Spleen (tissue), 13 donors: ENCODE measurements at places on chromosomes 6 and 20. TPM values are rescaled to one million over a fixed set of nuclear protein-coding genes. Genes with fewer than 3 reads are reported as not detected.

Gene HLA-DRB1
- polyA plus RNA-seq: 729 TPM

Gene BTNL2
- not detected for polyA plus RNA-seq

Gene CALHM4
- not detected for polyA plus RNA-seq

Gene TFAP2C
- polyA plus RNA-seq: not detected

Gene SLC16A10
- polyA plus RNA-seq: 1.3 TPM

Gene PEX6
- 25.5 TPM for polyA plus RNA-seq

Gene RMND1
- 13.1 TPM for polyA plus RNA-seq

Gene CAP2
- polyA plus RNA-seq: 1.8 TPM

Gene SLC17A1
- not detected for polyA plus RNA-seq

GRCh38 chr6:131399433-131399832 lies 173.6 kb upstream of the ARG1 start:
- no peaks in the 10 kb centered on the region for H3K27me3 ChIP-seq
- no peak overlapping the region for H3K27ac ChIP-seq
- no peaks in the 10 kb centered on the region for H3K36me3 ChIP-seq
- H3K4me3 ChIP-seq: no peak overlapping the region
- no peaks in the 10 kb centered on the region for H3K4me1 ChIP-seq
- no peak for DNase-seq

DNA sequence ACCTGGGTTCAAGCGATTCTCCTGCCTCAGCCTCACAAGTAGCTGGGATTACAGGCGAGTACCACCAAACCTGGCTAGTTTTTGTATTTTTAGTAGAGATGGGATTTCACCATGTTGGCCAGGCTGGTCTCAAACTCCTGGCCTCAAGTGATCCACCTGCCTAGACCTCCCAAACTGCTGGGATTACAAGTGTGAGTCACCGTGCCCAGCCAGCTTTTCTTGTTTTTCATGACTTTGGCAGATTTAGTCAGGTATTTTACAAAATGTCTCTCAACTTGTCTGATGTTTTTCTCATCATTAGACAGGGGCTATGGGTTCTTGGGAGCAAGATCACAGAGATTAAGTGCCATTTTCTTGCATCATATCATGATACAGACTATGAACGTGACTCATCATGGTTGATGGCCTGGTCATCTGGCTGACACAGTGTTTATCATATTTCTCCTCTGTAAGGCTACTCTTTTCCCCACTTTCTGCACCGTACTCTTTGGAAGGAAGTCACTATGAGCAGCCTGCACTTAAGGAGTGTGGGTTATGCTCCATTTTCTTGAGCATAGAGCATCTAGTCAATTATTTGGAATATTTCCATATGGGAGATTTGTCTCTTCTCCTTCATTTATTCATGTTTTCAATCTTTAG lies 67.8 kb downstream of the RNF182 start:
- H3K4me3 ChIP-seq: no peak overlapping the region
- H3K27ac ChIP-seq: no peak overlapping the region

GRCh38 chr6:30643656-30644055 lies 3.3 kb upstream of the C6orf136 start:
- H3K27me3 ChIP-seq: no peaks in the 10 kb centered on the region
- H3K4me3 ChIP-seq: no peak overlapping the region
- peaks cover 49% of the 10 kb centered on the region for H3K4me1 ChIP-seq
- peaks cover 9% of the 10 kb centered on the region for H3K36me3 ChIP-seq
- DNase-seq: no peak

GRCh38 chr6:94144807-94145206 lies 725.4 kb upstream of the EPHA7 start:
- no peak overlapping the region for H3K27ac ChIP-seq
- no peaks in the 10 kb centered on the region for H3K36me3 ChIP-seq
- H3K27me3 ChIP-seq: no peaks in the 10 kb centered on the region
- H3K4me3 ChIP-seq: no peak overlapping the region
- H3K4me1 ChIP-seq: no peaks in the 10 kb centered on the region
- no peak for DNase-seq

DNA sequence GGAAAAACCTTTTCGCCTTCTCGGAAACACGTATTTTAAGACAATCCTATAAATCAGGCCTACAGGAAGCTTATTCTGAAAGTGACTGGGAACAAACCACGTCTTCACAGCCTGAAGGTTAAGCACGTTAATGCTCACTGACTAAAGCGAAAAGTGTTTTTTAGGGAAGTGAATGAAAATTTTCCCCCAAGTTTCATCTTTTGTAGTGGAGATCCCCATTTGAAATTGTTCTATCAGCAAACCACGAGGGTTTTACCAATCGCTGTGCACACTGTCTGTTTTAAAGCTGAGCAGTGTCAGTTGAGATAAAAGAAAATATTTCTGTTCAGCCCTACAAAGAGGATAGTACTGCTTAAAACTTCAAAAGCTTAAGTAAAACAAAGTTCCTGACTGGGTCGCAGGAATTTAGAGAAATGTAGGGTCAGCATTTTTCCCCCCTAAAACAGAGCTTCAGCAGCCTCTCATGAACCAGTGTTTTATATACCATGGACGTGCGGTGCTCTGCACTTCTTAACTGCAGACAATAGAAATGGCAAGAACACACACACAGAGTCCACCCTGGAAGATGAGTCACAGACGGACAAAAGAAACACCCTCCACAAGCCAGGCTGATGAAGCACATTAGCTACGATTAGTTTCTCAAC lies 34.9 kb downstream of the SLC22A23 start:
- no peak for DNase-seq
- peaks cover 4% of the 10 kb centered on the region for H3K27me3 ChIP-seq
- H3K4me3 ChIP-seq: no peak overlapping the region
- H3K4me1 ChIP-seq: no peaks in the 10 kb centered on the region
- no peak overlapping the region for H3K27ac ChIP-seq

DNA sequence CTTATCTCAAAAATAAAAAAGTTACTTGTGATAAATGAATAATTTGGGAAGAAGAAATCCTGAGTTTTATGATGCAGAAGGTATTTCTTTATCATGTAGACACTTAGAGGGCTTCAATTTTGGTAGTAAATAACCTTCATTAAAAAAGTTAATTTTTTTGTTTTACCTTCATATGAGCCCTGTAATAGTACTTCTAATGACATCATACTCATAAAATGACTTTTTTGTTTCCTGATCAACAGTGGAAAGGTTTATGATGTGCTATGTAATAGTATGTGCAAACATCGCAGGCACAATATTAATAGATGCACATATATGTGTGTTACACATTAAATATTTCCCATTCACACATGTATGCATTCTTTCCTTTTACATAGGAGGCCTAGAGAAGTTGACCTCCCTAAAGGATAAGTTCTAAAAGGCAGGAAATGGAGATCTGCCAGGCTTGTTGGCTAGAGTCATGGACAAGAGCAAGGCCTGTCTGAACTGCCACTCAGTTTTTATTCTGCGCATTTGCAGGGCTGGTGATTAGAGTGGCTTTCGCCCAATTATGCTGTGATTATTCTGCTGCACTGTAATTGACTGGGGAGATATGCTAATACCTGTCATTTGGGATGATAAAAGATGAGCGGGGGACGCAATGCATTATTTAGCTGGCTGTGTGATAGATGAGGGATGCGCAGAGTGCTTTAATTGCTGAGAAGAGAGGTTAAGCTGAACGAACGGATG lies 272.6 kb downstream of the TMEM242 start:
- no peak overlapping the region for H3K4me3 ChIP-seq
- H3K27ac ChIP-seq: peak overlapping the region; percentile 5
- no peaks in the 10 kb centered on the region for H3K27me3 ChIP-seq
- no peak for DNase-seq
- no peaks in the 10 kb centered on the region for H3K36me3 ChIP-seq
- peaks cover 33% of the 10 kb centered on the region for H3K4me1 ChIP-seq

- DNase-seq: no peak
- peaks cover 86% of the 10 kb centered on the region for H3K4me1 ChIP-seq
- peak overlapping the region; percentile 45 for H3K27ac ChIP-seq
- H3K4me3 ChIP-seq: no peak overlapping the region
Observed at GRCh38 chr6:35673755-35674154, 15.0 kb downstream of the FKBP5 start.

DNA sequence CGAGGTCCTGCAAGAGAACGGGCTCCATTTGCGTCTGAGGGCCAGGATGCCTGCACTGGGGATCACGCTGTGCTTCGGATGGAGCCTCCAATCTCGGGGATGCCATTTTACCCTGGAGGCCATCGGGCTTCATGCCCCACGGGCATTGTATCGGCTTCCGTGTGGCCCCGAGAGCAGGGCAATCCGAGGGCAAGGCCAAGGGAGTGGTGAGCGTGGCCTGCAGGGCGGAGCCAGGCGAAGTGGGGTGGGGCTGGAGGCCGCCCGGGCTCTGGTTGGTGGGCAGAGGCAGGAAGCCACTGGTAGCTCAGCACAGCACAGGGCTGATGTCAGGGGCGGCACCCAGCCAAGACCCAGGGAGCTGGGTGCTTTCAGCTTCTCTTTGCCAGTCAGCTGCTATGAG lies 57.5 kb upstream of the BHLHE23 start:
- H3K4me3 ChIP-seq: no peak overlapping the region
- H3K4me1 ChIP-seq: no peaks in the 10 kb centered on the region
- no peaks in the 10 kb centered on the region for H3K36me3 ChIP-seq
- peak; percentile 44 for DNase-seq
- peaks cover 29% of the 10 kb centered on the region for H3K27me3 ChIP-seq
- no peak overlapping the region for H3K27ac ChIP-seq

DNA sequence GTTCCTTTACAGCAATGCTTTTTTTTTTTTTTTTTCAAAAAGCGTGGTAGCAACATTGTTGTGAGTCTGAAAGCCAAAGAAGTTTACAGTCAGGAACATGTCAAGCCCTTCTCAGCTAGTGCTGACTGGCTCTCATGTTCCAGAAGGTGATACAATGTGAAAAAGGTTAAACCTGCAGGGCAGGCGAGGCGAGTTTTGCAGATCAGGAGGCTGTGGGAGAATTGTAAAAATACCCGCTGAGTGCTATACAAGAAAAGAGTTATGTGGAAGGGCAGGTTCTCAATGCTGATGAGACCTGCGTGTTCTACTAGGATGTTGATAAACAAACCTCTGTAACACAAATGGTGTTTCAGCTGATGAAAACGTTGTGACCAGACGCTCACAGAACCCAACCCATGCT lies 30.9 kb upstream of the RPP40 start:
- H3K4me1 ChIP-seq: no peaks in the 10 kb centered on the region
- H3K27me3 ChIP-seq: no peaks in the 10 kb centered on the region
- no peaks in the 10 kb centered on the region for H3K36me3 ChIP-seq
- no peak overlapping the region for H3K4me3 ChIP-seq
- no peak for DNase-seq

GRCh38 chr6:143299253-143300166 lies 151.0 kb downstream of the ADAT2 start:
- H3K27me3 ChIP-seq: no peaks in the 10 kb centered on the region
- DNase-seq: no peak
- H3K4me3 ChIP-seq: no peak overlapping the region
- H3K36me3 ChIP-seq: no peaks in the 10 kb centered on the region
- no peak overlapping the region for H3K27ac ChIP-seq

DNA sequence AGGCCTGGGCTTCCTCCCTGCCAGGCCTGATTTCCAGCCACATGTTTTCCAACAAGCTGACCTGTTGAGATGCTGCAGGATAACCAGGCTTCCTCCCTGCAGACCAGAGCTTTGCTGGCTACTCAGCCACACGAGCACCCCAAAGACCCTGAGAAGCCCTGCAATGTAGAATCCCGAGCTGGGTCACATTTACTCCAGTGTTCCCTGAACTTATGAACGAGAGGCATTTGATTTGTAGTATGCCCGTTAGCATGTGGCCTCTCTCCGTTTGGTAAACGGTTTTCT lies 4.0 kb downstream of the SIRPA start:
- no peaks in the 10 kb centered on the region for H3K36me3 ChIP-seq
- no peak overlapping the region for H3K4me3 ChIP-seq
- no peak overlapping the region for H3K27ac ChIP-seq

- H3K27me3 ChIP-seq: peaks cover 64% of the 10 kb centered on the region
- DNase-seq: no peak
- no peak overlapping the region for H3K27ac ChIP-seq
Observed at GRCh38 chr20:3670511-3670910, 7.3 kb upstream of the GFRA4 start.

GRCh38 chr6:30160785-30161531 lies at the start of gene TRIM10:
TSS of gene TRIM10 (minus strand) at chr6:30161211. CDS start at chr6:30160858, 353 bp downstream.
- no peak within 1 kb of the TSS for H3K27ac ChIP-seq
- no peak for DNase-seq
- peaks cover 20% of the 10 kb centered on the region for H3K27me3 ChIP-seq
- no peaks in the 10 kb centered on the region for H3K36me3 ChIP-seq
- H3K4me1 ChIP-seq: peaks cover 2% of the 10 kb centered on the region

- no peaks in the 10 kb centered on the region for H3K36me3 ChIP-seq
- DNase-seq: no peak
- peaks cover 13% of the 10 kb centered on the region for H3K4me1 ChIP-seq
- no peak overlapping the region for H3K27ac ChIP-seq
Observed at GRCh38 chr6:2196079-2196679, 49.2 kb downstream of the GMDS start.

- no peak overlapping the region for H3K4me3 ChIP-seq
- H3K4me1 ChIP-seq: peaks cover 7% of the 10 kb centered on the region
- no peak for DNase-seq
- H3K27me3 ChIP-seq: no peaks in the 10 kb centered on the region
Observed at GRCh38 chr6:158538741-158539140, 21.1 kb upstream of the TMEM181 start.

DNA sequence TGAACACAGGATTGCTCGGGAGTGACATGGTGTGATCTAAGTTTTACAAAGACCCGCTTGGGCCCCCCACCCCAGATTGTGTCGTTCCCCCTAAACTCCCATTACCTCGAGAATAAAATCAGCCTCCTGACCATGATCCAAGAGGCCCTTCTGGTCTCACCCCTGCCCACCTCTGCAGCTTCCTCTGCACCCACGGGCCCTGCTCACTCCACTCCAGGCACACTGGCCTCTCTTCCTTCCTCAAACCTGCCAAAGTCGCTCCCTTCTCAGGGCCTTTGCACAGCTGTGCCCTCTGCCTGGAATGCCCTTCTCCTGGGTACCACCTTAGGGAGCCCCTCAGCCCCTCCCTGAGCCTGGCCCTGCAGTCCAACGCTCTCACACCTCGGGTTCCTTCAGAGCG lies 17.9 kb downstream of the TGM2 start:
- H3K27ac ChIP-seq: no peak overlapping the region
- H3K27me3 ChIP-seq: no peaks in the 10 kb centered on the region
- H3K4me3 ChIP-seq: no peak overlapping the region
- DNase-seq: no peak
- H3K4me1 ChIP-seq: peaks cover 23% of the 10 kb centered on the region
- peaks cover 47% of the 10 kb centered on the region for H3K36me3 ChIP-seq

DNA sequence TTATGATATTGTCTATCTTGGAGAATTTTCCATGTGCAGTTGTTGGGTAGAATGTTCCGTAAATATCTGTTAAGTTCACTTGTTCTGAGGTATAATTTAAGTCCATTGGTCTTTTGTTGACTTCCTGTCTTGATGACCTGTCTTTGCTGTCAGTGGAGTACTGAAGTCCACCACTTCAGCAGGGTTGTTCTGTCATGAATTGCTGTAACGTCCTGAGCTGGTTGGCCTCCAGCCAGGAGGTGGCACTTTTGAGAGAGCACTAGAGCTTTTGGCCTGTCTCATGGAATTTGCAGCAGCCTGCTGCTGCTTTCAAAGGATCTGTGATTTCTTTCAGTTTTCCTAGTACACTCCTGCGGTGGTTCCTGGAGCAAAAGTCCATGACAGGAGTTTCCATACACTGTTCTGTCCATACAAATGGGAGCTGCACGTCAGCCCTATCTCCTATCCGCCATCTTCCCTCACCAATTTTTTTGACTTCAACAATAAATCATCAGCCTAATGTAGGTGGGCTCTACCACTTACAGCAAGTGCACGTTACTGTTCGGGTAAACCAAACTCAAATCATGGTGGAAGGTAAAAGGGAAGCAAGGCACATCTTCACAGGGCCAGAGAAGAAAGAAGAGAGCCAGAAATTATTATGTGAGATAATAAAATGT lies 46.9 kb upstream of the TRERF1 start:
- H3K36me3 ChIP-seq: no peaks in the 10 kb centered on the region
- H3K4me1 ChIP-seq: no peaks in the 10 kb centered on the region
- H3K27me3 ChIP-seq: no peaks in the 10 kb centered on the region
- no peak overlapping the region for H3K4me3 ChIP-seq
- DNase-seq: no peak
